ENCODE measurements at places on chromosomes 12 and 14.

DNA sequence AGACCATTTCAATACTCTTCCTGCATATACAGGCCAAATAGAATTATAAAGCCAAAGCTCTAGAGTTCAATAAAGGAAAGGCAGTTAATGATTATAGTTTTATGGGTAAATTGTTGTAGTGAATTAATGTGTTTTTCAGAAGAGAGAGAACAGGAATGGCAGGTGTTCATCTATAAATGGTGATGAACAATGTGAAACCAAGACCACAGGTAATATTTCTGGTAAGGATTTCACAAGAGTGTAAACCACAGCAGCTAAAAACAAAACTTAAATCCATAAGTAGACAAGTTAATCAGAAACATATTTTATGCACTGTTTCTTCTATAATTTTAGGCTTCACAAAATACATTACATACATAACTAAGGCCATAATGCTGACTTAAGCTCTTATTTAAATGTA lies 204.4 kb downstream of the SYT1 start:
- no peak for DNase-seq

GRCh38 chr14:54890788-54891187 lies 11.8 kb downstream of the GCH1 start:
- no peak for DNase-seq

DNA sequence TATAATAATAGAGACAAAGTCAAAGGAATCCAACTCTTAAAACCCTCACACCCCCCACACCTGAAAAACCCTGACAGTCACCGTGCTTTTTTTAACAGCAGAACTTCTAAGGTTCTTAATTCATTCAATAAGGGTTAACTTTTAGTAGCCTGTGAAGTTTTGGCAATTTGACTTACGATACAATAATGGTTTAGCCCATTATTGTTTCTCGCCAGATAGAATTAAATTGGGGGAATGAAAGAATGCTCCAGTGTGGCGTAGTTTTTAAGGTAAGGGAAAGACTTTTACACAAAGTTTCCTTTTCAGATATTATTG lies 604 bp upstream of the MAGOHB start:
- no peak for DNase-seq

DNA sequence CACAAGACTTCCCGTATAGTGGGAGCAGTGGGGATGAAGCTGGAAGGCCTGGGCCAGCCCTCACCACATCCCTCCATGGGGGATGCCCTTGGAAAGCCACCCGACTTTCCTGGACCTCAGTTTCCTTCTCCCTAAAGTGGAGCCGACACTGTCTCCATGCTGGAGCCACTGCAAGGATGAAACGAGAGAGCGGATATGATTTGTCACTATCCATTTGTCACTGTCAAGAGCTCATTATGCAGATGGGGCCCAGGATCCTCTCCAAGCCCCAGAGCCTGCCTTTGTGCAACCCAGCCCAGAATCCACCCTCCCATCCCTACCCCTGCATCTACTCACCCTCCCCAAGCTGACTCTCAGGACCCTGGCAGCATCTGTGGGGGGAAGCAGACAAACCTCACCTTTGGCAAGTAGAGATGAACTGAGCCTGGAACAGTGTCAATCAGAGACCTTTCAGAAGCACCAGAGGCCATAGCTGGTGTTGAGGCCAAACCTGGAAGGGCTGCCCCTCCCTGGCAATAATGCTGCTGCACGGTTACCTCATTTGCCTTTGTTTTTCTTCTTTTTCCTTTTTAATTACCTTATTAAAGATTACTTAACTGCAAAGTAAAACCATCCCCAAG lies 287.7 kb upstream of the RTL1 start:
- peak; percentile 15 for DNase-seq

GRCh38 chr12:89962648-89963047 lies 254.0 kb upstream of the ATP2B1 start:
- no peak for DNase-seq

- DNase-seq, result no peak
Observed at GRCh38 chr12:131671871-131672270, 39.0 kb upstream of the SFSWAP start.

DNA sequence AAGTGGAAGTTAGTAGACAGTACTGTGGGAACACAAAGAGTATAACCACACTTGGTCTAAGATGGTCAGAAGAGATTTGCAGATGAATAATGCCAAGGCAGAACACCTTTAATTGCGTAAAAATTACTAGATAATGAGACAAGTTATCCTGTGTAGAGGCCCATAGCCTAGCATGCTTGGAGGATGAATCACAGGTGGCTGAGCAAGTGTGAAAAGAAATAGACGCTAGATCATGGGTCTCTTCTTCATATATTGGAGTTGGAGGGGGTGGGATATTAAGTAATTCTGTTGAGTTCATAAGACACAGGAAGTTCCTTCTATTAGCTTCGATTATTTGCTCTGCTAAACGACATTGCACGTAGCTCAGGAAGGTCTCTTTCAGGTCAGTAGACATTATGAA lies 454.3 kb upstream of the LMO3 start:
- DNase-seq, result no peak

GRCh38 chr14:81826081-81826480 lies 292.4 kb upstream of the SEL1L start:
- no peak for DNase-seq

DNA sequence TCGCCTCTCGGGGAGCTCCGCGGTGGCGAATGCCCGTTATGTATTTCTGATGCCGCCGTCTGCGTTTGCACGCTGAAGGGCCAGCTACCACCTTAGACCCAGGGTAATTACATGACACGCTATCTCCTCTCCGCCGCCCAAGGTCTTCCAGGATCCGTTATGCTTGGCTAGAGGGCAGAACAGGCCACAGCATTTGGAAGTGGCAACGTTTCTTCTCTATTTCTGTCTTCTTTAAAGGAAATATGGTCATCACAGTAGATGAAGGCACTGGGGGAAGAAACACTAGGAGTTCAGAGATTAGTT lies 861 bp upstream of the MDGA2 start:
- DNase-seq, result no peak

DNA sequence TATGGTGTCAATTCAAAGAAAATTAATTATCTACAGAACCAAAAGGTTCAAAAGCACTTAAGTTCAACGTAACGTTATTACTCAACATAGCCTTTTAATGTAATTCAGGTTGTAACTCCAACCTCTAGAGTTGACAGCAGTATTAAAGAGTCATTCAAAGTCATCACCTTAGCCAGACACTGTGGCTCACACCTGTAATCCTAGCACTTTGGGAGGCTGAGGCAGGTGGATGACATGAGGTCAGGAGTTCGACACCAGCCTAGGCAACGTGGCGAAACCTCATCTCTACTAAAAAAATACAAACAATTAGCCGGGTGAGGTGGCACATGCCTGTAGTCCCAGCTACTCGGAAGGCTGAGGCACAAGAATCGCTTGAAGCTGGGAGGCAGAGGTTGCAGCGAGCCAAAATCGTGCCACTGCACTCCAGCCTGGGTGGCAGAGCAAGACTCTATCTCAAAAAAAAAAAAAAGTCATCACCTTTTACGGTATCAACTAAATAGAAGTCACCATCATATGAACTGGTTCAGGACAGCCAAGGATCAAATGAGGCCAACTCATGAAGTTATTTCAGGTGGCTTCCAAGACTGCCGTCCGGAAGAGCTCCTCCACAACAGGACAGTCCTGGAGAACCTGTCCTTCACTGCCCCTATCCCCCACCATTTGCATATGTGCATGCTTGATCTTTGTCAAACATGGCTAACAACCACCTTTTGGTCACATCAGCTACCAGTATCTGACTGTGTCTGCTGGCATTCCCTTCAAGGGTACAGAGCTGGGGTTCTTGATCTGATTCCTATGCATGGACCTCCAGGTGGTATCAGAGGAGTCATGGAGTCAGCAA lies 4.2 kb downstream of the PPTC7 start:
- DNase-seq, result no peak

- DNase-seq, result no peak
Observed at GRCh38 chr14:83300476-83301064, 1766.9 kb upstream of the SEL1L start.

DNA sequence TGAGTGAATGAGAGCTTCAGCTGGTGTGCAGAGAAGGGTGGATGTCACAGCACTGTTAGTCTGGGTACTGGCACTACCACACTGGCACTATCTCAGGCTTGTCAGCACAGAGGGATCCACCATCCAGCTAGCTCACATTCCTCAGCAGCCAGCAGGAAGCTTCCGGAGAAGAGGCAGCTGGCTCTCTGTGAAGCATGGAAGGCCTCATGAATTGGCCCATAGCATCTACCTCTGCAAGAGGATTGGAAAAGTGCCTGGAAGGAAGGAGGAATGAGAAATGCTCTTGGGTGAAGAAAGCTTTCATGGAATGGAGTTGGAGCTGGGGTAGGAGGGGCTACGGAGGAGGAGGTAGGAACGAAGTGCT lies 9.9 kb downstream of the KRT83 start:
- no peak for DNase-seq

GRCh38 chr14:21536418-21537089 lies 10.4 kb upstream of the SALL2 start:
- DNase-seq, result peak; percentile 17

- no peak for DNase-seq
Observed at GRCh38 chr12:56165369-56165768, 7.2 kb downstream of the MYL6 start.

- peak; percentile 61 for DNase-seq
Observed at GRCh38 chr14:95460647-95461478, 55.6 kb downstream of the SYNE3 start.

DNA sequence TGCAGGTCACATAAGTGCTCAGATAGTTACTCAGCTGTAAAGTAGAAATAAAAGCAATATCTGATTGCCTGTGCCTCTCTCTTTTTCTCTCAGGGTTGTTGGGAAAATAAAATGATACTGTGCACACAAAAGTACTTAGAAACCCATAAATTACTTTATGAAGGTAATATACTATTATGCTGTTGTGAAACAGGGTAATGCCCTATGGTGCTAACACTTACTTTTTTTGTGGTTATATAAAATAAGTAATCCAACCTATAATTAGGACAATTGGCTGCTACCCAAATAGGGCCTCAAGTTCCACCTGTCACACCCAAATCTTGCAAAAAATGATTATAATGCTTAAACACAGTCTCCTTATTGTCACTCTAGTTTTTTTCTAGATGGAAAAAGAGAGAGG lies 50.6 kb downstream of the DAAM1 start:
- no peak for DNase-seq

DNA sequence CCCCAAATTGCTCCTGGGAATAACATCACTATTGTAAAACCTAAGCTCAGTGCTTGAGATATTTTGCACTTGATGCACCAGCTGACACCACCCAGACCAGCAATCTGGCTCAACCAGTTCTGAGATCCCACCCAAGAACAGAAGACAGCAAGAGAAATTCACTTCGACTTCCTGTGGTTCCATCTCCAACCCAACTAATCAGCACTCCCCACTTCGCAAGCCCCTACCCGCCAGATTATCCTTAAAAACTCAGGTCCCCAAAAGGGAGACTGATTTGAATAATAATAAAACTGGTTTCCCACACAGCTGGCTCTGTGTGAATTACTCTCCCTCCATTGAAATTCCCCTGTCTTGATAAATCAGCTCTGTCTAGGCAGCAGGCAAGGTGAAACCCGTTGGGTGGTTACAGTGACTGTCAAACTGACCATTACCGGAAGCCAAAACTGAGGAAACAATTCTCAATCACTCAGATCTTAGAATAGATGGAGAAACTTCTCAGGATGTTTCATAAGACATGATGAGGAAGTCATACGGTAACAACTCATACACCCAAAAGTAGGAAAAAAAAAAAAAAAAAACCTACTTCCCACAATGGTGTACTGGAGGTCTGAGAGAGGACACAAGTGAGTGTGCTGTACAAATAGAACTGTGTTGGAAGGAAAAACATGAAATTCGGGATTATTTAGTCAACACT lies 92.4 kb downstream of the TMTC1 start:
- DNase-seq, result no peak

- no peak for DNase-seq
Observed at GRCh38 chr14:68939181-68939892, 39.8 kb downstream of the ACTN1 start.

DNA sequence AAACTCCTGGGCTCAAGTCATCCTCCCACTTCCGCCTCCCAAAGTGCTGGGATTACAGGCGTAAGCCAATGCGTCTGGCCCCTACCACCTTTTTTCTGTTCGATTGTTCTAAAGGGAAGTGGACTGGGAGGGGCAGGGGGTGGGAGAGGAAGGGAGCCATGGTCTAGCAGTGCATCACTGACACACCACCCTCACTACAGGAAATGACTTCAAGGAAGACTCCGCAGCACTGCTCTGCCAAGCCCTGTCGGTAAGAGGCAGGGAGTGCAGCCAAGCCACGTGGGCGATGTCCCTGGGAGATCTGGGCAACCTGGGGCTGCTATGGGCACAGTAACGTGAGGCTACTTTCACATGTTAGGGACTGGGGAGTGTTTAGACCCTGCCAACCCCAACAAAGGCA lies 18.0 kb downstream of the LRRC74A start:
- peak; percentile 61 for DNase-seq

DNA sequence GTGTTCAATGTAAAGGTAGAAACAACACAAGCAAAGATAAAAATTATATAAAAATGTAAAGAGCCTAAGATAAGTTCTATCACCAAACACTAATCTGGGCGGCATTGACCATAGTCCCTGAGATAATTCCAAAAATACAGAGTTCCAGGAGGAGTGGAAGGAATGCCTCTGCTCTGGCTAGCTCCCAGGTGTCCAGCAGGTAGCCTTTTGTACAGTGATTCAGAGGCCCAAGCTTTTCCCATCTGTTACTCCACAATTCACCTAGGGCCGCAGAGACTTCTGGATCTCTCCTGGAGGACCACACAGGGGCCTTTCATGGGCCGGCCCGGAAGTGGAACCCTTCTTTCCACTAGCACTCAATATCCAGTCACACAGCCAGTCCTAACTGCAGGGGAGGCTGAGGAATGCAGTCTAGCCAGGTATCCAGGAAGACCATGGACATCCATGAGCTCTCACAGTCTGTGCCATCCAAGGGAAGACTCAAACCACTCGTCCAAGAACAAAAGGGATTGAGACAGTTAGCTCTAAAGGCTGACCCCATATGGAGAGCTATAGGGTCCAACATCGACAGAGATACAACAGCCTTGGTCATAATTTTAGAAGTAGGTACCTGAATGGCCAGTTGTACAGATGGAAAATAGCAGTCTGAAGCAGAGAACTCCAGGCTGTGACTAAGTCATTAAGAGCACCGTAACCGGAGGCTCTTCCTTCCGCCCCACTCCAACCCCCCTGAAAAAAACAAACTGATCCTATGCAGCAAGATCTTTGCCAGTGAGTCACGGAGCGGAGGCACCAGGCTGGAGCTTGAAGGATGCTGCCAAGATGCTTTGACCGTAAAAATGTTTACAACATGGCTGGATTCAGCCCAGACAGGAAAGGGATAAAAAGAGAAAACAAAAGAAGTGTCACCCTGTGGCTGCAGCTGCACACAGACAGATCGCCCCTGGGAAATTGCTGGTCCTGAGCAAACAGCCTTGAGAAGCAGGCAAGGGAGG lies 204.8 kb downstream of the NUAK1 start:
- DNase-seq, result peak; percentile 28

DNA sequence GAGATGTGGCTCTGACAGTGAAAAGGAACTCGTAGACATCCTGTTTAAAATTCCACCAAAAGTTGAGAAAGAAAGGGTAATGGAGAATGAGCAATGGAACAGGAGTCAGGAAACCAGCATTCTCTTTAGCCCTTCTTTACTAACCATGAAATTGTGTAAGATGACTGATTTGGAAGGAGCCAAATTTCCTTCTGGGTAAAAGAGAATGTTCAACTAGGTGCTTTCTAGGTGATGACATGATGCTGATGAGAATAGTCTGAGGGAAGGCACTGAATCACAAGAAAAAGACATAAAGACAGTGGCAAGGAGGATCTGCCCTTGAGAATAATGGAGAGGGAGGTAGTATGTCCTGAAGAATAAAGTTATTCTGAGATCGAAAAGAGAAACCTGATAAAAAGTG lies 2.2 kb downstream of the TSHR start:
- no peak for DNase-seq

Measured in femur (tissue), 1 donor.